Stimulated activated CD4-positive, alpha-beta T cell treated with anti-CD3 and anti-CD28 coated beads, Interleukin-1b, Interleukin-23, amount 100 ng/mL, for 24 hours (primary cell): ENCODE measurements at places on chromosomes 11 and 22.

- DNase-seq = no peak
These were observed 763 bp upstream of the MS4A7 start for GRCh38 chr11:60377401-60378136.

DNA sequence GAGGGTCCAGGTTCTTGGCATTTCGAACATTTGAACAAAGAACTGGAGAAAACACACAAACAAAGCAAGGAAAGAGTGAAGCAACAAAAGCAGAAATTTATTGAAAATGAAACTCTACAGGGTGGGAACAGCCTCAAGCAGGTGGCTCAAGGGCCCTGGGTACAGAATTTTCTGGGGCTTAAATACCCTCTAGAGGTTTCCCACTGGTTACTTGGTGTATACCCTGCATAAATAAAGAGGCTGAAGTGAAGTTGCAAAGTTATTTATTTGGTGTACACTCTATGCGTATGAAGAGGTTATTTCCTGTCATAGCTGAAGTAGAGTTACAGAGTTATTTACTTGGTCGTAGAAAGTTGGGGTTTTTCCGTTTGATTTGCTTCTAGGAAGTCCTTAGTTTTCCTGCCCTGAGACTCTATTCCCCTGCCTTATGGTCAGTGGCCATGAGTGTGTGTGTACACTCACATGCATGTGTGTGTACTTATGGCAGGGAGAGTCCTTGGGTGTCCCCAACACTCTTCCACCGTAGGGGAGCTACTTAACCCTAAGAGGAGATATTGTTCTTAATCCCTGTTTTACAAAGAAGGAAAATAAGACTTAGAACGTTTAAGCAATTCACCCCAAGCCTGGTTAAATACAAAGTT, 5.6 kb upstream of the SMCO4 start:
- no peak for DNase-seq

DNA sequence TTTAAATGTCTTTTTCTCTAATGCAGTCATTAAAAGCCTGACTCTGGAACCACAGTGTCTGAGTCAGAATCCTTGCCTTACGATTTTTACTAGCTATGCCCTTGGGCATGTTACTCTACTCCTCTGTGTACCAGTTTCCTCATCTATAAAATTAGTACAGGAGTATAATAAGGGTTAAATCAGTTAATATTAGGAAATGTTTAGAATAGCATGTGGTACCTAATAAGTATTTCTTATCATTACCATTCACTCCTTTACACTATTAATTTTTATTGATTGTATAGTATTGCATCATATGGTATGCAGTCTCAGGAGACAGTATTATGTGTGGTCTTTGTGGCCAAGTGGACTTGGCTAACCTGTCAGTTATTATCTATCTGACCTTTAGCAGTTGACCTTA, 68.2 kb downstream of the METTL15 start:
- no peak for DNase-seq

GRCh38 chr11:9601037-9601875, 27.8 kb downstream of the WEE1 start:
- DNase-seq = no peak

DNA sequence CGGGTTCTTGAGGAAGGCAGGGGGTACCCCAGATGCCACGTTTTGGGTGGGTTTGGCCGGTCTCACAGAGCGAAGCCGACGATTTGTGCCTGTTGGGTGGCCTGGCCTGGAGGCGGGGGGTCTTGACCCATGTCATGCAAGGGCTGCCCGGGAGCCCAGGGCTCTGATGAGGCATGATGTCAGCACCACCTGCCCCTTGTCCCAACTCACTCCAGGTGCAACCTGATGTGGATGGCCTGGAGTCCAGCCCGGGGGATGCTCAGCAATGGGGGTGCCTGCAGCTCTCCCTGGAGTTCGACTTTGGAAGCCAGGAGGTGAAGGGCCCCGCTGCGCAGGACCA, 851 bp downstream of the SYT8 start:
- DNase-seq = no peak
